Myocyte (in vitro differentiated cells): ENCODE measurements at places on chromosomes 4 and X. TPM values are rescaled to one million over a fixed set of nuclear protein-coding genes. Genes with fewer than 3 reads are reported as not detected.

DNA sequence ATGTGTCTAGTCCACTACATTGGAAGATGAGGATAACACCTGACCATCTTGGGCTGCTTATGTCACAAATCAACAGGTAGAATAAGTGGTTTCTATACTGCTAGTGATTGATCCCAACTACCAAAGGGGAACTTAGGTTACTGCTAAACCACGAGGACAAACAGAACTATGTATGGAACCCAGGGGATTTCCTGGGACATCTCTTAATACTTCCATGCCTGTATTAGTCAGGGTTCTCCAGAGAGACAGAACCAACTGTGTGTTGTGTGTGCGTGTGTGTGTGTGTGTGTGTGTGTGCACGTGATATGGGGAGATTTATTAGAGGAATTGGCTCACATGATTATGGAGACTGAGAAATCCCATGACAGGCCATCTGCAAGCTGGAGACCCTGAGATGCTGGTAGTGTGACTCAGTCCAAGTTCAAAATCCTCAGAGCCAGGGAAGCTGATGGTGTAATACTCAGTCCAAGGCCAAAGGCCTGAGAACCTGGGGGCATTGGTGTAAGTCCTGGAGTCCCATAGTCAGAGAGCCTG is 16.2 kb upstream of the AFF1 start:
- peak; percentile 66 for DNase-seq

NAP1L3 gene
- 1.3 and 1.7 TPM in 2 replicates for total RNA-seq

- no peak for DNase-seq
These were observed 62.8 kb upstream of the DYNLT3 start for GRCh38 chrX:37910186-37910585.

DNA sequence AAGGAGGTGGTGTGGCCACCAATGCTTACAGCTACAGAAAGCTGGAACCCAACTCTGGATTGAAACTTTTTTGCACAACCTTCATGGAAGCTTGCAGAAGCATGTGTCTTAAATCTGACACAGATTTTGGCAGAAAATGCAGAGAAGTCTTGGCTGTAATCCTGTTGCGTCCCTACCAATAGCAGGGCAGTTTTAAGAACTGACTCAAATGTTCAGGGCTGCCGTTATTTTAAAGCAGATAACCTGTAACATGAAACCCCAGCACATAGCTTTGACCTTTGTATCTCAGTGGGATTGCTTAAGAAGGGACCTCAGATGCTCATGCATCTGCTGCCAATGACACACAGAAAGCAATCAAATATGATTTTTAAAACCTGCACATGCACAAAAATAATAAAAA is at the start of gene VEGFD:
TSS of gene VEGFD (minus strand) at position 110 of the 400 bp plus-strand sequence. CDS start 467 bp downstream, outside the sequence.
- peak; percentile 0 for DNase-seq

DNA sequence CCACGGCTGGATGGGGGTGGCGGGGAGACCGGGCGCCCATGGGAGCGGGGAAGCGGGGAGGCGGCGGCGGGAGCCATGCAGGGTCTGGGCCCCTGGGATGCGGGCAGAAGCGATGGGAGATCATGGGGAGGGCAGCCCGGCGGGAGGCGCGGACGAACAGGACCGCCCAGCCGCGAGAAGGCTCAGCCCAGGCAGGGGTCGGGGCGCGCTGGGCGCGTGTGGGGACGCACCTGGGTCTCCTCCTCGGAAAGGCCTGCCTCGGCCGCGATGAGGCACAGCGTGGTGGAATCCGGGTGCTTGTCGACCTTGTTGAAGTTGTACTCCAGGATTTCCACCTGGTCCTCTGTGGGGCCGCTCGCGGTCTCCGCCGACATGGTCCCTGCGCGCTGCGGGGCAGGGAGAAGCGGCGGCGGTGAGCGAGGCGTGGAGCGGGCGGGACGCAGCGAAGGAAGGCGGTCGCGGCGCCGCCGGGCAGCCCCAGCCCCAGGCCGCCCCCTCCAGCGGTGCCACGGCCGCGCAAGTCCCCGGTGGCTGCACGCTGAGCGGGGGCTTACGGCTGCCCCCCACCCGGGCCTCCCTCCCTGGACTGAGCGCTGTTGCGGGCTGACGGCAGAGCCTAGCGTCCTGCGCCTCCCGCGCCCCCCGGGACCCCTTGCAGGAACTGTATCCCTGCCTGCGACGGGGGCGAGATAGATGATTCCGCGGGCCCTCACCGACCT is 25.3 kb downstream of the HOPX start:
- DNase-seq: no peak

DNA sequence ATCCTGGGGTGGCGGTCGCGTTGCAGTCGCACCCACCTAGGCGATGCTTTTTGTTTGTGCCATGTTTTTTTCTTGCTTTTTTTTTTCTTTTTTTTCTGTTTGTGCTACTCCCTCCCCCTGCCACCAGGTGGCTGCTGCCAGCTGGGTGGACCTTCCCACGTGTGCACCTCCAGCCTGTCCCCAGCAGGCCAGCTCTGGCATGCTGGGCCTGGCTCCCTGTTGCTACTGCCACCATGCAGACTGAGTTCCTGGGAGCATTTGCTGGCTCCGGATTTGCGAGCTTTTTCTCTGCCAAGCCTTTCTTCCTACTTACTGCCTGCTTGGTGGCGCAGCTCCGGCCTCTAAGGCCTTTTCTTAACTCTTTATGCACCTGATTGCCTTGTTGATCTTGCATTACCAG is 161.2 kb upstream of the WDFY3 start:
- peak; percentile 39 for DNase-seq

- DNase-seq: no peak
These were observed 1353.8 kb downstream of the C4orf33 start for GRCh38 chr4:130449741-130450140.

GRCh38 chrX:106220177-106220576 is 52.1 kb downstream of the PWWP3B start:
- DNase-seq: no peak

GRCh38 chr4:55553441-55554201 is 6.9 kb upstream of the CLOCK start:
- peak; percentile 64 for DNase-seq

DNA sequence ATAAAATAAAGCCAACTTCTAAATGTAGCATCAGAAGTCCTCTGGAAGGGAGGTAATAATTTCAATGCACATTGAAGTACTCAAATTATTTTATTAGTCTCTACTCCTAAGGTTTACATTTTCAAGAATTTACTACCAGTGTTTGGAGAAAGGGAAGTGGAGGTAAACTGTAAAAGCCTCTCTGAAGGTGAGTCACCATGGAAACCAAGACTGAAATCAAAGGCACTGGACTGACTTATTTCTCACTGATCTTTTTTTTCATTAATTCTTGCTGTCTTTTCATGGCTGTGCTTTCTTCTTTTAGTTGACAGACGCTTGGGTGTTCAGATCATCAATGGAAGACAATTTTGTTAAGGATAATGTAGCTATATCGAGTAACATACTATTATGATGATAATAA is 9.7 kb downstream of the SLC39A8 start:
- DNase-seq: no peak

GAGE2A gene
- total RNA-seq: not detected in 2 replicates

DNA sequence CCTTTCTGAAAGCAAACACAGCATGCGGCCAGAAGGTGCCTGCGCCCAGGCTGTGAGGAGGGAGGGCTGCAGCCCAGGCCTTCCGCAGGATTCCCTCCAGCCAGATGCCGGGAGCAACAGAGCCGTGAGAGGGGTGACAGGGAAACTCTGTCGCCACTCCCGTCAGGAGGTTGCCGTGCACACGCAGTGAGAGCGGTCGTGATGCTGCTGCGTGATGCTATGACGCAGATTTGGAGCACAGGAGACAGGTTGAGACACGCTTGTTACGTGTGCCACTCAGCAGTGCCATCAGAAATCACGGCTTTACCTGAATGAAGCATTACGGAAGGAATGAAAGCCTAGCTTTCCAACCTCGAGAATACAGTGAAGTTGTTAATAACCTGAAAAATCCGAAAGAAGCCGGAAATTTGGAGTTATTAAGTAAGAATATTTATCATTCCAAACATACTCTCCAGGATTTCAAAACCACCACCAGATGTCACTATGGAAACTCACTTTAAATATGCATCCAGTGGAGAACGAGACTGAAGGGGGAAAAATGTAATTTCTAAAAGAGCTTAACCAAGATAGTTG is 54.4 kb downstream of the FAT1 start:
- peak; percentile 66 for DNase-seq

GRCh38 chr4:183960046-183960420 is 54.9 kb downstream of the STOX2 start:
- DNase-seq: peak; percentile 38

ARSJ gene
- 12.5 and 12.8 TPM in 2 replicates for total RNA-seq
